ENCODE measurements at places on chromosomes 5 and 9. TPM values are rescaled to one million over a fixed set of nuclear protein-coding genes. Genes with fewer than 3 reads are reported as not detected.
A peak's percentile ranks its signal among the peaks of the same experiment; 100 is the strongest.

DNA sequence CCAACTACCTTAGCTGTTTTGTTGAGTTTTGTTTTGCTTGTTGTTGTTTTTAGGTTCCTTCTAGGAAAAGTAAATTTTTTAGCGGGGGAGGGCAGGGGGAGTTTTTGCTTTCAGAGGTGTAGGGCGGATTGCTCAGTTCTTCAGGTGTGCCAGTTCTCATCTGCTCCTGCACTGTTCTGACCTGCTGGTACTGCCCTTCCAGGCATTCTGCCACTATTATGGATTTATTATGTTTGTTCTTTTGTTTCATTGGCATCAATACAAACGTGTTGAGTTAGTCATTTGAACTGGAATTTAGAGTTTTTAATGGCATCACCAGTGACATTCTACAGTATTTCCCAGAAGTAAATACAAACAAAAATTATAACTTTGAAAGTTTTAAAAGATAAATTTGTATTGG lies 26.0 kb downstream of the ERCC6L2 start:
- DNase-seq: no peak

The SHISAL2B gene
- not detected for total RNA-seq

The CSF1R gene
- total RNA-seq: not detected

- DNase-seq: peak; percentile 66
These were observed 8.7 kb downstream of the GALNT10 start for GRCh38 chr5:154199263-154199662.

The ERGIC1 gene
- total RNA-seq: 77.2 TPM

Measured in Daoy (cell line).